ENCODE measurements at places on chromosomes 6 and 20.

DNA sequence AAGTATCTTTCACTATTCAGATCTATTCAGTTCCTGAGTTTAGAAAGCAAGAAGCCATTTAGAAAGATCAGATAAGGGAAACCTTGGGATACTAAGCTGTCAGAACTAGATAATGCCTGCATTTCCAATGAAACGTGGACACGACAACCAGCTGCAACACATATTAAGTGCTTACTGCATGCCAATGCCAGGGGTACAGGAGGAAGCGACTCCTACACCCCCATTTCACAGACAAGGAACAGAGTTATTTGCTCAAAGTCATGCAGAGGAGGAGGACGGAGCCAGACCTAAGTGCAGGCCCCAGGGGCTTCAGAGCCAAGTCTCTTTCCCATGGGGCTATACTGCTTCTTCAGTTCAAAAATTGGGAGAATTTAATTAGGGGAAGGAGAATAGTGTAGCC, 62.4 kb downstream of the PREX1 start:
- DNase-seq: no peak

DNA sequence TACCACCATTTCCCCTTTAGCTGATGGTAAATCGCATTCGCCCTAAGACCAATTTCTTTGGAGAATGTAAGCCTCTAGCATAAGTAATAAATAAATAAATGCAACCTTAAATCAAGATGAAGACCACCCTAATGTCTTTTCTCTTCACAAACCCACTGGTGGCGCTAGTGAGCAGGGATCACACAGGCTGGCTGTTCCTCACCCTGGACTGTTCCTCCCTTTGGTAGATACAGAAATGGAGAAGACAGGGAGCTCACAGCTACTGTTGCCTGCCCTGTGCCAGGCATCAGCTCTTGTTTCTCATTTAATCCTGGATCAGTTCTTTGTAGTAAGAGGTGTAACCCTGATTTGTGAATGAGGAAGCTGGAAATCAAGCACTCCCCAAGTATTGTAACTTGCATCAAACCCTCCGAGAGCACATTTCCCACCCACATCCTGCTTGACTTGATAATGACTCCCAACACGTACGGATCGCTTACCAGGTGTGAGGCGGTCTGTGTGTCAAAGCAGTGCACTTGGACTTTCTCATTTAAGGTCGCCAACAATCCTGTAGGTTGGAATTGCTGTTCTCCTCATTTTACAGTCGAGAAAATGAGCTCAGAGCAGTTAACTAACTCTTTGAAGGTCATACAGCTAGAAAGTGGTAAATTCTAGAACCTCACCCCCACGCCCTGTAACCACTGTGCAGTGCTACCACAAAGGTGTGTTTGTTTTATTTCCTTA, 236.1 kb downstream of the TSHZ2 start:
- DNase-seq: no peak

- peak; percentile 14 for DNase-seq
Observed at GRCh38 chr6:88870717-88871330, 92.6 kb downstream of the RNGTT start.

GRCh38 chr20:24779946-24780345, 169.1 kb upstream of the CST7 start:
- no peak for DNase-seq

DNA sequence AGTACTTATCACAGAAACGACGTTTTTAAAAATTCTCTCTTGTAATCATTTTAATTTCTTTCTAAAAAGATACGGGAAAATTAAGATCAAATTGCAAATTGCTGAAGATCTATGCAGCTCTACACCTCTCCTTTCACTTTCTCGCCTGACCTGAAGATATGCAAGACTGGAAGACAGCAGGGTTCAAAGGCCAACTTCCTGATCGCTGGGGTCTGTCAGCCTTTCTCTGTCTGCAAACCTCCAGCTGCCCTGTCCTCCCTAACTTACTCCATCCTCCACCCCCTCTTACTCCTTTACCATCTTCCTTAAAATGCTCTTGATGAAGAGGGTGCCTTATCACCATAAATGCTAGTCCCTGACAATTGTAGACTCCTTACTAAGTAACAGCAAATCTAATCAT, 63.7 kb downstream of the POPDC3 start:
- no peak for DNase-seq

- DNase-seq: no peak
Observed at GRCh38 chr6:159282421-159282820, 113.2 kb downstream of the FNDC1 start.

DNA sequence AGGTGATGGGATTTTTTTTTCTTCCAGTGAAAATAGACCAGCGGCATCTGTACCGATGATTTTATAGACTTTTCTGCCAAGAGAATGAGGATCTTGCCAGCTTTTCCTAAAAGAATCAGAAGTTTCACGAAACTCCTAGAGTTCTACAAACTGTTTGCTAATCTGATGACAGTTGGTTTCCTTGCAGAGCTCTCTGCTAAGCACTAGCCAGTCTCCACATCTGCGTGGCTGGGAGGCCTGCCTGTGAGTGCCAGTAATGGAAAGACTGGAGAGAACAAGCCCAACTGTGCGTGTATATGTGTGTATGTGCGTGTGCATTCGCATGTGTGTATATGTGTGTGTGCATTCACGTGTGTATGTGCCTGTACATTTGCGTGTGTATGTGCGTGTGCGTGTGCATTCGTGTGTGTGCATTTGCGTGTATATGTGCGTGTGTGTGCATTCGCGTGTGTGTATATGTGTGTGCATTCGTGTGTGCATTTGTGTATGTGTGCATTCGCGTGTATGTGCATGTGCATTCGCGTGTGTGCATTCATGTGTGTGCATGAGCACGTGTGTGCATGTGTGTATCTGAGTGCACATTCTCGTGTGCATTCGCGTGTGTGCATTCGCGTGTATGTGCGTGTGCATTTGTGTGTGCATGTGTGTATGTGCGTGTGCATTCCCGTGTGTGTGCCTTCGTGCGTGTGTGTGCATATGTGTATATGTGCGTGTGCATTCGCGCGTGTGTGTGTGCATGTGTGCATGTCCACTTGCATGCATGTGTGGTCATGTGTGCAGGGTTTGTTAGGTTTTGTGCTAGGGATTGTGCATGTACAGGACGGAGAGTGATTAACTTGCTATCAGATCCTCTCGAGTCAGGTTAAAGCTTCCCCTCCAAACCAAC, 379.4 kb downstream of the TAF4 start:
- no peak for DNase-seq

DNA sequence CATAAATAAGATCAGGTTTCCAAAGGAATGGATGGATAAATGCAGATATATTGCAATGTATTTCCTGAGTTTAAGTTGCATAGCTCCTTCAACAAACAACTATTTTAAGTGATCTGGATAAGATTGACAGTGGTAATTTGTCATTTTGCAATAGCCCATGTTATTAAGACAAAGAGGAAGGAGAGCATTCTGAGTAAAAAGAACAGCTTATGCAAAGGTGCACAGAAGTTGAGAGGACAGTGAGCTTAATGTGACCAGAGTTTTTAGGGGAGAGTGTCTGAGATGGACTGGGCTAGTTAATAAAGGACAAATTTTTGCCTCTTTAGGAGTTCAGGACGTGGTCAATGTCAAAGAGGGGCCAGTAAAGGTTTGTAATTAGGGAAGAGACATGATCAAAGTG, 48.8 kb upstream of the FBXO30 start:
- no peak for DNase-seq

DNA sequence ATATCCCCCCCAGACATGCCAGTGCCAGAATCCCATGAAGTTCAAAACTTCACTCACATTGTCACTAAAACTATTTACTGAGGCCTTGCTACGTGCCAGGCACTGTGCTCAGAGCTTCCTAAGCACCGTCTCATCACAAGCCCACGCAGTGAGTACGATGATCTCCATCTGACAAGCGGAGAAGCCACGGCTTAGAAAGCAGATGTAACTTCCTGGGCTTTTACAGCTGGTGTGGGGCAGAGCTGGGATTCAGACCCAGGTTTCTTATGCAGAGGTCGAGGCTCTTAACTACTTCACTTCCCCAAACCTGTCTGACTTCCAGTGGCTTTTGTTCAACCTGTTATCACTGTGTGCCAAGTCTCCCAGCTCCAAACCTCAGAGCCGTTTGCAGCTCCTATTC, 8.3 kb downstream of the MDGA1 start:
- DNase-seq: no peak

DNA sequence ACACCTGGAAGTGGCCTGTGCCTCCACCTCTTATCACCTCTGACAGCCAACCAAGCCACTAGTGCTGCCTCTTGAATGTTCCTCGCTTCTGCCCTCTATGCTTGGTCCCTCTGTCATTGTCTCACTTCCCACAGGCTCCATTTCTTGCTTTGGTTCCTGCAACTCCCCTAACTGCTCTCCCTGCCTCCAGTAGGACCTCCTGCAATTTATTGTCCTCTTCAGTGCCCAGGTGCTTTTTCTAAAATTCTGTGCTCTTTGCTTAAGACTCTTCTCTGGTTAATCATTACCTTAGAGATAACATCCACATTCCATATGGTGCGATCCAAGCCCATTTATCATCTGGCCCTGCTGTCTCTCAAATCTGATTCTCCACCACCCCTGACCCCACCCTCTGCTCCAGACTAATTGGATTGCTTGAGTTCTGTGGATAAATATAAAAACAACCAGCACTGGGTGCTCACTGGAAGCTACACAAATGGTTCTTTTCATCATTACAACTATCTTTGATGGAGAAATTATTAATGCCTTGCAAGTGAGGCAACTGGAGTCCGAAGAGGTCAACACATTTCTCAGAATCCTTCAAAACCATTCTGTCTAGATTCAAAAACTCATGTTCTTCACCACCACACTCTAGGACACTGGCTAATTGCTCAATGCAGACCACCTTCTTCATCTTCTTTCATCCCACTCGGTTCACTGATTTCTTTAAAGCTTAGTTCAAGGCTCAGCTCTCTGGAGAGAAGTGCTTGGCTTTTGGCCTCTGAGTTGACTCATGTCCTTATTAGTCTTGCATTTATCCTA, 47.2 kb downstream of the FOXA2 start:
- no peak for DNase-seq

DNA sequence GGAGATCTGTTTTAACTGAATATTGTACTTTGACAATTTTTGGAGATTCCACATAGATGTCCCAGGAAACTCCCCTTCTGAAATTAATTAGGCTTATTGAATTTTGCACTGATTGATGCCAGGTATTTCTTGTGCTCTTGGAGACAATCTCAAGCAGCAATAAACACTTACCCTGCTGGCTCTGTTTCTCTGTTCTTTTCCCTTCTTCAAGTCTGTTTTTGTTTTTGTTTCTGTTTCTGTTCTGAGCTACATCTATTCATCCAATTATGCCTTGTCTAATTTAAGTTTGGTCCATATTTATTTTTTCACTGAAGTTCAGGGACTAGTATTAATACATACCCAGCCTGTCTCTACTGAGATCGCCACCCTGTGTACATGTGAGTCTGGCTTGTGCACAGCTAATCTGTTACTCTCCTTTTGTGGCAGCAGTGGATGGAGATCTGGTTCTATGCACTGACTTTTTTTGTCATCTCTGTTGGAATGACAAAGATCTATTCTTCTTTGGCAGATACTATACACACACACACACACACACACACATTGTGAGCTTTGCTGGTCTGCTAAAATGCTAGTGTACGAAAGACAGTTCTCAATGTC, 51.9 kb downstream of the IL22RA2 start:
- no peak for DNase-seq

Measured in AG08396 (cell line).